ENCODE measurements at places on chromosomes 6 and 20.

- no peak for DNase-seq
These were observed 345.7 kb downstream of the UTRN start for GRCh38 chr6:144630857-144631256.

- peak; percentile 60 for DNase-seq
These were observed at the start of gene TRERF1 for GRCh38 chr6:42451333-42452170. TRERF1 (minus strand) TSS chr6:42451926; CDS start chr6:42269590, 182,336 bp downstream.

DNA sequence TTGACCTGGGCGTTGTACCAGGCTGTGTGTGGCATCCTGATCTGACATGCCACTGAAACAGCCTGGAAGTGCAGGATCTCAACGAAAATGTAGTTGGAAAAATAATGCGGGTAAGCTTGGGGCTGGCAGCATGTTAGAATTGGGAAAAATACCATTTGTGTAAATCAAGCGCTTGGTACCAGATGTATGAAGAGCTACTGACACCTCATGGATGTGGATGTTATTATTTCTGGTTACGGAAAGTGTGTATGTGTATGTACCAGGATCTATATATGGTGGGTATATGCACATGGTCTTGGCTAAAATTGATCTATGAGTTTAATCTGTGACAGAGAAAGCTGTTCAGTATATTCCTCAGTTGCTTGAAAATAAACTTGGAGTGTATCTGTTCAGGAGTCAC lies 22.7 kb downstream of the HIVEP1 start:
- DNase-seq: no peak

GRCh38 chr20:41318271-41318649 lies 729 bp upstream of the ZHX3 start:
- peak; percentile 64 for DNase-seq

GRCh38 chr6:162497389-162497788 lies 230.2 kb downstream of the PRKN start:
- DNase-seq: no peak

- DNase-seq: peak; percentile 9
These were observed 91.1 kb upstream of the HIVEP1 start for GRCh38 chr6:11921017-11921438.

DNA sequence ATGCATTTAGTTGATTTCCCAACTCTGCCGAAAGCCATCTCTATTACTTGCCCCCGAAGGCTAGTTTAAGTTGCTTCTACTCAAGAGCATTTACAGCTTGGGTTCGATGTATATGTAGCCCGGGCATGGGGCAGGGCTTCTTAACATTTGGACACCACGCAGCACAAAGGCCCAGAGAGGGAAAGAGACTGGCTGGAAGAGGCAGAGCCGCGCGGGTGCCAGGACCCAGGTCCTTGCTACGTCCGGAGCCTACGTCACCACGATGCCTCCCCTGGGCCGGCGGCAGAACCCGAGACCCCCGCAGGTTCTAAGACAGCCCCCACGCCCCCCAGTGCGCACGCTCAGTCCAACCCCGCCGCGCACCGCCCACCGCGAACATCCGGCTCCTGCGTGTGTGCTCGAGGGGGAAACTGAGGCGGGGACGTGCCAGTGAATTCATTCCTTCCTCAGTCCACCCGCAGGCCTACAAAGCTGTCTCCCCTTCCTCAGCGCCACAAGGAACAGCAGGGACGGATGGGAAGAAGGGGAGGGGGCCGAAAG lies 367 bp upstream of the PCIF1 start:
- no peak for DNase-seq

DNA sequence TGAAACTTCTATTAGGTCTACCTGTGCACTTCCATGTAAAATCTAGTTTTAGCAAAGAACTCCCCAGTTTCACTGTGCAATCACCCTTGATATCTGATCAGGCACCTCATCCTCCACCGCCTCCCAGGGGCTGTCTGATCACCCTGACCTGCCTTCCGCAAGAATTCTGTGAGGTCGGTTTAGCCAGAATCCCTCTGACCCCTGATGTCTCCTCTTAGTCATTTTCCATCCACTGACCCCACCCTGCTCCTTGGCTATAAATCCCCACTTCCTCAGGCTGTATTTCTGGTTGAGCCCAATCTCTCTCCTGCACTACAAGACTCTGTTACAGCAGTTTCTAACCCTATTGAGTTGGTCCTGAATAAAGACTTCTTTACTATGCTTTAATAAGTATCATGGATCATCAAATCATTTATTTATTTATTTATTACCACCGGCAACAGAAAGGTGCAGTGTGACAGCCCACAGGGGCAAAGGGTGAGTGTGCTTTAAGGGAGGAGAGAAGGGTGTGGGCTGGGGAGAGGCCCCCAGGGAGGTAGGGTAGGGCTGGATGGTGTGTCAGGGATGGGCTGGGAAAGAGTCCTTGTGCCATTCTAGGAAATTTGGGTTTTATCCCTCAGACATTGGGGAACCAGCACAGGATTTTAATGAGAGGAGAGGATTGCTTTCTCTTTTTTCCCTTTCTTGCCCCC lies 11.2 kb upstream of the SERPINB6 start:
- DNase-seq: peak; percentile 7

- DNase-seq: no peak
These were observed 68.3 kb downstream of the FHL5 start for GRCh38 chr6:96631248-96631647.

GRCh38 chr6:128156321-128157111 lies 255.7 kb upstream of the THEMIS start:
- no peak for DNase-seq

DNA sequence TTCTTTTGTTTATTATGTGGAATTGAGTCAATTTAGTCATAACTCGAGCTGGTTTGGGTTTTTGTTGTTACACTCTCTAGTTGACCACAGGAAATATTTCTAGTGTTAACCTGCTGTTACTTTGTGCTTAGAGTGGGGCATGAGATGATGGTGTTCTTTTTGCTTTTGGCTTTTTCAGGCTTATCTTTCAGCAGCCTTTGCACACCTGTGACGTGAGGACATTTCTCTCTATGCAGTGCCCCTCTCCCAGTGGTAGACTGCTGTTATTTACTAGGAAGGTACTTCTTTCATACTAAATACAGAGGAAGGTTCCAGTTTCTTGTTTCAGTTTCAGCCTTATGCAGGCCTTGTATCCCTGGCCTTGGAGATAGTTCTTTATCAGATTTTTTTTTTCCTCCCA lies 766.8 kb upstream of the MAN1A1 start:
- no peak for DNase-seq

DNA sequence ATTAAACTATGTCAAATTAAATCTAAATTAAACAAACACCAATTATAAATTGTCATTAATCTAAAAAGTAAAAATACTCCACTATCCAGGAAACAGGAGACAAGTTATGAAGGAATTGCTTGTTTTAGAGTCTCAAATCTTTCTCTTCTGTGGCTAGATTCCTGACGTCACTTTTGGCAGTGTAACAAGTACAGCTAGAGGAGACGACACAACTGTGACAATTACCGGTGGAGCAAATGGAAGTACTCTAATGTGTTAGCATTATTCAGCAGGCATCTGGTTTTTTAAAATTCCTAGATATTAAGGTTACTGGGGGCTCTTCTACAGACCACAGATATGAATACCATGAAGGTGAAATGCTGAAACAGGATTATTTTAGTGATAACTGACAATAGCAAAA lies 1042.7 kb downstream of the EPHA7 start:
- no peak for DNase-seq

DNA sequence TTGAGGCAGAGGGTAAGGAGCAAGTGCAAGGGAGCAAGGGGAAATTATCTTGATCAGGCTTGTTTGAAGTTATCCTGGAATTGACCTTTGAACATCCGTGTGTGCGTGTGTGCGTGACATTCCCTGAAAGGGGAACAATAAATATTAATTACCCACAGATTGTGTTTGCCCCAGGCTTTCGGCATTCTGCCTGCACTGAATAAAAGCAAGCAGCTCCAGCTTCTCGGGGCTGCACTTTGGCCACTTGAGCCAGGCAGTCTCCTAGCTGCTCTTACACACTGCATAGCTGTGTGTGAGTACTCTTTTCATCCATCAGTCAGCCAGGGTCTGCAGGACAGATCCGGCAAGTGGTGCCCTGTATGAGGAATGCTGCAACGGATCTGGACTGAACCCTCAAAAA lies 107.7 kb upstream of the BTN3A2 start:
- DNase-seq: peak; percentile 38

DNA sequence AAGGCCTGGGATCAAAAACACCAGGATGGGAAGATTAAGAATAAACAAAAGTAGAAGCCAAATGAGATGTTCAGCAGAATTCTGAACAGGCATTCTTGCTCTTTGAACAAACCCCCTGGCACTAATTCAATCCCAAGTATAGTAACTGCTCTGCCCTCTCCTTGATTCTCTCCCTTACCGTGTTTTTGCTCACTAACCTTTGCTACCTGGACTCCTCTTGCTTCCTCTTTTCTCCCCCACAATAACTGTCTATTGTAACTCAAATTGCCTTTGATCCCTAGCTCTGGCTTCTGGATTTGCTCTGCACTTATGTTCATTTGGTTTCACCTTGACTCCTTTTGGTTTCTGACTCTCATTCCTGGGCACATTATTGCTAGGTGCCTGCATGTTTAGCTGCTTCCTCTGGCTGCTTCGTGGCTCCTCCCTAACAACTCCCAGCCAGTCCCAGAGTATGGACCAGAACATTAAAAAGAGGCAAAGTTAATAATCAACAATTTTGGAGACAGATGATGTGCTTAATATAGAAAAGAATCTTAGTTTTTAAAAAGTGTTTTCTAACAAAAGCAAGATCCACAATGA lies 65.4 kb upstream of the PHIP start:
- DNase-seq: no peak

- DNase-seq: peak; percentile 17
These were observed 1.3 kb downstream of the SOBP start for GRCh38 chr6:107491138-107491609.

GRCh38 chr20:50336661-50337060 lies 146.0 kb downstream of the CEBPB start:
- DNase-seq: no peak

DNA sequence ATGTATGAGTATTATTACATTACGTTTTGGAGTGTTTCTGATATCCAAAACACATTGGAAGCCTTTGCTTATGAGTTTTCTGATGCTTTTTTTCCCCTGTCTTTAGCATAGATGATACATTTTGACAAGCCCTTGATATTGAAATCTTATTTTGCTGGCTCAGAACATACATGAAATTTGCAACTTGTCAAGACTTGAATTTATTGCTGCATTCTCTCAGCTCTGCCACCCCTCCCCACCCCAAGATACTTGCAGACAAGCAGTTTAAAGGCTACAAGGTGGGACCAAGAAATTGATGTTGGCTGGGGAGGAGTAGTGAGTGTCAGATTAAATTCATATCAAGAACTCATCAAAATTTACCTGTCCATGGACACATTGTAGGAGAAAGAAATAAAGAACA lies 160.2 kb downstream of the GJA1 start:
- DNase-seq: no peak

GRCh38 chr20:21315138-21315537 lies 12.0 kb downstream of the XRN2 start:
- no peak for DNase-seq

- DNase-seq: no peak
These were observed 57.8 kb upstream of the RREB1 start for GRCh38 chr6:7050004-7050403.

DNA sequence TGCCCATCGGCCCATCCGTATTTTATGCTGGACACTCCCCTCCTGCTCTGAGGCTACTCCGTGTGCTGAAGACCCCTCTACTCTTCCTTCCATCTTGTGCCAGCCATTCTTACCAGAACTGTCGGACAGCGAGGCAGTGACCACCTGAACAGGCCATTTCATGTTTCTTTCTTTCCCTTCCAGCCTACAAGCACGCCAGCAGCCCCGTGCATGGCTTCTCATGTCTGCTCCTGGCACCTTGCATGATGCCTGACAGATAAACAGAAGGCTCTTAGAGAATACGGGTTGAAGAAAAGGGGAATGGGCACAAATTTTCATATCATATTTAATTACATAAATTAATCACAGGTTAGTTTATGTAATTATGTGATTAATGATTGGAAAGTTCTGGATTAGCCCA lies 95.7 kb downstream of the ARID1B start:
- no peak for DNase-seq

DNA sequence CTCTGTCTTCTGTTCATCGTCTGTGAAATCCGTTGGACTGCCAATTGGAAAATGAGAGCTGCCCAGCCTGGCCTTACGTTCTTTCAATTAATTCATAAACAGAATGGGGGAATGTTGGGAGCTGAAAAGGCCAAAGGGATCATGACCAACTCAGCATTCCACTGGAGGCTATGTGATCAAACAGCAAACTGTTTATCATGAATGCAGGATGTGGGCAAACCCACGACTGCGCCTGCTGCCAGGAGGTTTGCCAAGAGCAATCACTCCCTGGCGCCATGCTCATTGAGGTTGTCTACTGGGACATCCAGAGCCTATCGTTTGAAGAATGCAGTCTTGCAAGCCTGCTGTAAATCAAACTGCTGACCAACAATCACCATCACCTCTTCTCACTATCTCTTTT lies 9.3 kb upstream of the FKBP1A start:
- no peak for DNase-seq

DNA sequence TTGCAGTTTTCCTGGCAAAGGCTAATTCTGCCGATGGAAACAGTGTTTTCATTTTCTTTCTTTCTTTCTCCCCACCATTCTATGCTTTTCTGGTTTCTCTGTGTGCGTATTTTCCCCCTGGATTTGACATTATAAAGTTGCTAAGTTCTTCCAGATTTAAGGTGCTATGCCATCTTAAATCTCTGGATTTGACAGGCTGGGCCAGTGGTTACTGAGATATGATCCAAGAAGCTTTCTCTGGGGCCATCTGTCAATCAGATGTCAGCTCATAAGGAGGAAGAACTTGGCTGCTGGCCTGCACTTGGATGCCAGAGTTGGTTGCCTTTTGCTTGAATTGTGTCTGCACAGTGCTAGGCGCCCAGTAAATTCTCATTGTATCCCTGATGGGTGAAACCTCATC lies 39.7 kb downstream of the SLC2A10 start:
- DNase-seq: no peak

DNA sequence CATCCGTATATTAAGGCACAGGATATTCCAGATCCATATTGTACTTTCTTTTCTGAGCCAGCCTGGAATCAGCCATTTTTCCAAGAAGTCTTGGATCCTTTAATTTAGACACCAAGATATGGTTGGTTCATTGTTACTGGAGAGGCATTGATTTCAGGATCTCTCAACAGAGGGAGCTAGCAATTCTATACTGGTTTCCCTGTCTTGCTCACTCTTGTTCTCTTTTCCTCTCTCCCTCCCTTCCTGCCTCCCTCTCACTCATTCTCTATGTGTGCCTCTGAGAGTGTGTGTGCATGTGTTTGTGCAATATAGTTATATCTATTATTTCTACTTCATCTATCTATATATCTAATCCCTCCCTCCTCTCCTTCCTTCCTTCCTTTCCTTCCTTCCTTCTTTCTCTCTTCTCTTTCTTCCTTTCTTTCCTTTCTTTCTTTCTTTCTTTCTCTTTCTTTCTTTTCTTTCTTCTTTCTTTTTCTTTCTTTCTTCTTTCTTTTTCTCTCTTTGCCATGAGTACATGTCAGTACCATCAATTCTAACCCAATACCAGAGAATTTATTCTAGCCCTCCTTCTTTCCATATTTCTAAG lies 299.1 kb downstream of the EPHA7 start:
- DNase-seq: peak; percentile 5

- no peak for DNase-seq
These were observed 19.9 kb upstream of the NUS1 start for GRCh38 chr6:117655380-117655779.

Measured in HT-29 (cell line).